H7 (cell line): ENCODE measurements at places on chromosomes 12 and 14.
A peak's percentile ranks its signal among the peaks of the same experiment; 100 is the strongest.

DNA sequence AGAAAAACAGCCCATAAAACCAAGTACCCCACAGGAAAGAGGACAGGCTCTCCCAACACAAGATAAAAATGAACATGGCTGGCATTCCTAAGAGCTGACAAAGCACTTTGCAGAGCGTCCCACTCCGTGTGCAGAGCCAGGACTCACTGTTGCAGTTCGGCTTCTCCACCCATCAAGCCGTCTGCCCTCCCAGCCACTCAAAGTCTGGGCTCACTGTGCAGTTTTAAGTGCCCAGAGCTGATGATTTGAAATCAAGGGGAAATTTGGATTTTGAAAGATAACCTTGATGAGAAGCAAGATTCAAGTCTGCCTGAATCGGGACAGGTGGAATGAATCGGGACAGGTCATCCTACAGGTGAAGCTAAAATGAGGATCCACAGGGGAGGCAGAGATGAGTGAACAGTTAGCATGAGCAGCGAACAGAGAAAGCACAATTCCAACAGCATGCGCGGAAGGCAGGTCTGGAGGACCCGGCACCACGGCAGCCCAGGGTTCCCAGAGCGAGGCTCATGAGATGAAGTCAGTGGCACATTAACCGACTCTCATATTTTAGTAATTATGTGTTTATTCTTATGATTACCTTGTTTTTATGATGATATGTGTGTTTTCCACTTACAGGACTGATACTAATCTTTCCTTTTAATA is 39.8 kb upstream of the GPR68 start:
- DNase-seq: no peak

DNA sequence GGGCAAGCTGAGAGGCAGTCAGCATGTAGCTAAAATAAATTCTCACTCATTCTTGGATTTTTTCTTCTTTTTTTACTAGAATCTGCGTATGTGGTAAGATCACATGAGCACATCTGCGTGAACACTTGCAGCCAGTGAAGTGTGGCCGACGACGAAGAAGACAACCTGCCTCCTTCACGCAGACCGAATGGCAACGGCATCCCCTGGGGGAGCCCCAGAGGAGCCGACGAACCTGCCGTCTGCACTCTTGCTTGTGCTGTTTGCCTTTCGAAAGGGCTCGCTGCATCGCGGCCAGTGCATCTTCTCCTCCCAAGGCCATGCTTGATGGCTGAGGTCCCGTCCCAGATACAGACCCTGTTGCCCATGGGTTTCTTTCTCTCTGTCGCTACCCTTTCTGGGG is 113.8 kb downstream of the KCNK10 start:
- DNase-seq: peak; percentile 33

- no peak for DNase-seq
Observed at GRCh38 chr14:77314539-77315457, 5.9 kb downstream of the POMT2 start.

- DNase-seq: no peak
Observed at GRCh38 chr12:5567016-5567725, 135.3 kb downstream of the NTF3 start.

- no peak for DNase-seq
Observed at GRCh38 chr14:68666236-68666635, 126.6 kb downstream of the ZFP36L1 start.

GRCh38 chr12:29270446-29270845 is 110.5 kb downstream of the ERGIC2 start:
- DNase-seq: no peak

GRCh38 chr14:105005929-105006830 is 14.7 kb downstream of the CDCA4 start:
- DNase-seq: peak; percentile 58

DNA sequence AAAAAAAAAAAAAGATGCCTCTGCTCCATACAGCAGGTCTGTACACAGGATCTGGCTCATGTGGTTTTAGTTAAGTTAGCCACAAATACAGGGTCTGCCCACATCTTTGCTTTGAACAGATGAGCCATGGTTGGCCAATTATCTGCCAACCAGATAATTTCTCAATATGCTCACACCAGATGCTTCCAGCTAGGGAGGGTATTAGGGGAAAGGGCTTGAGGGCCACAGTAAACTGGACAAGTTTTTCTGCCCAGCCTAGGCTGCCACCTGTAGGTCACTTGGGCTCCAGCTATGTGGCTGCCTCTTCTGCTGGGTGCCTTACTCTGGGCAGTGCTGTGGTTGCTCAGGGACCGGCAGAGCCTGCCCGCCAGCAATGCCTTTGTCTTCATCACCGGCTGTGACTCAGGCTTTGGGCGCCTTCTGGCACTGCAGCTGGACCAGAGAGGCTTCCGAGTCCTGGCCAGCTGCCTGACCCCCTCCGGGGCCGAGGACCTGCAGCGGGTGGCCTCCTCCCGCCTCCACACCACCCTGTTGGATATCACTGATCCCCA is 776 bp downstream of the RDH5 start:
- peak; percentile 81 for DNase-seq

DNA sequence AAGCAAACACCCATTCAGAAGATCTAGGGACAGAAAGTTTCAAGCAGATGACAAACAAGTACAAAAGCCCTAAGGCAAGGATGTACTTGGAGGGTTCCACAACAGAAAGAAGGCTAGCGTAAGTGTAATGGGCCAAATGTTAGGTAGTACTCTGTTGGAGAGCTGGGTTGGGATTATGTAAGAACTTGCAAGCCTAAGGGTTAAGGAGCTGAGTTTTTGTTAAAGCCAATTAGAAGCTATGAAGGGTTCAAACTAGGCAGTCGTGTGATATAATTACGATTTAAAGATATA is 41.4 kb downstream of the HECTD1 start:
- no peak for DNase-seq

GRCh38 chr14:105171004-105171673 is 2.6 kb upstream of the JAG2 start:
- no peak for DNase-seq

- DNase-seq: no peak
Observed at GRCh38 chr12:75227132-75227531, 17.5 kb upstream of the KCNC2 start.

GRCh38 chr14:31307198-31307597 is 99.6 kb upstream of the HECTD1 start:
- no peak for DNase-seq

GRCh38 chr12:45458238-45458637 is 242.3 kb downstream of the ANO6 start:
- no peak for DNase-seq

DNA sequence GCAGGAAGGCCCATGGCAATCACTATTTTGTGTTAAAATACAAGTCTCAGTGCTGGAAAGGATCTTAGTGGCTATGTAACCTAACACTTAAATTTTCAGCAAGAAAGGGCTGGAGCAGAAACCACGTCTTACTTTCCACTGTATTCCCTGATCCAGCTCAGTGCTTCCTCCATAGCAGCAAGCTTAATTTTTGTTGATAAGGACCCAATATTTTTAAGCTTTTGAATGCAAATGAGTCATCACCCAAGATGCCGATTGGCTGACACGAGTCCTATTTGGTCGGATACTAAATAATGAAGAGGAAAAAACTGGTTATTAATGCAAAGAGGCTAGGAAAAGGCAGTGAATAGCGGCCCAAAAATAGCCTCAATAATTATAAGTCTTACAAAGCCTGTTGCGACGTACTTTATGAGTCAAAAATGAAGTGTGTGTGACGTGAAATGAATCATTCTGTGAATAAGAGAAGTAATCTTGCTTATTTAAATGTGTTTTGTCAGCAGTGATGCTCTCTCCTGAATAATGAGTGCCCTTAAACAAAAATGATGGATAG is 46.9 kb upstream of the IGF1 start:
- no peak for DNase-seq

DNA sequence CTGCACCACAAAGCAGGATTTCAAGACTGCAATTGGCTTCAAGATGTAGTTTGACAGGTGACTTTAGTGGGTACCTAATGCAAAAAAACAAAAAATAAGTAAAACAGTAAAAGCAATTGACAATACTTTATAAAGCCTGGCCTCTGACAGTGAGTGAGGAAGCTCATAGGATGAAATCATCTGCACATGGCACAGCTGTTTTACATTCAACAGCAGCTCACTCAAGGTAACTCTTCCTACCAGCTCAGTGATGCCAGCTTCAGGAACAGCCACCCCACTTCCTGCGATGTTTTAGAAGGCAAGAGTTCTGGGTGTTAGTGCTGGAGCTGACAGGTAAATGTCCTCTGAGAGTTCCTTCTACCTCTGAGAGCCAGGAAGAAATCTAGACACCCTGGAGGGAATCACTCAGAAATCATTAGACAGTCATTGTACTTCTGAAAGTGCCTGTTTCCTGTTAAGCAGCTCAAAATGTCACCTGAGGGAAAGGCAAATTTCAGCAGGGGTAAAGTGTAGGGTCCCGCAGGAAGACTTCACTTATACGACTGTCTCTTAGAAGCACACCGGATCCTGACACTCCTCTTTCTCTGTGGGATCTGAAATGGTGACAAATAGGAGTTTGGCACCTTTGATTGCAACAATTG is 99.9 kb downstream of the FOXN3 start:
- no peak for DNase-seq

GRCh38 chr12:774051-774614 is 21.8 kb downstream of the WNK1 start:
- no peak for DNase-seq

- DNase-seq: no peak
Observed at GRCh38 chr14:30252783-30253674, 305.9 kb upstream of the G2E3 start.

DNA sequence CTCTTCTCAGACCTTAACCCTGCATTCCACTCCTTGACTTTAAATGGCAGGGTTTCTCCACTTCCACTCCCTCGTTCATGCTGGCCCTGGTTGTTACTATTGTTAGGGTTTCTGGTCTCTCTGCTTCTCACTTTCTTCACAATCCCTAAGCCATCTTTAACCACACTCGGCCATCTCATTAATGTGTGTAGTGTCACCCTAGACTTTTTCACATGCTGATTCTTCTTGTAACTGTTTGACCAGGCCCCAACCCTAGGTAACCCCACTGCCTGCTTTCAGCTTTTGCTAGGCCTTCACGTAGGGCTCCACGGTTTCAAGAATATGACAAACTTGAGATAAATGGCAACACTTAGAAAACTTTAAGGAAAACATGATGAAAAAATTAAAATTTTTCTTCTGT is 195.1 kb downstream of the IPO8 start:
- DNase-seq: no peak

DNA sequence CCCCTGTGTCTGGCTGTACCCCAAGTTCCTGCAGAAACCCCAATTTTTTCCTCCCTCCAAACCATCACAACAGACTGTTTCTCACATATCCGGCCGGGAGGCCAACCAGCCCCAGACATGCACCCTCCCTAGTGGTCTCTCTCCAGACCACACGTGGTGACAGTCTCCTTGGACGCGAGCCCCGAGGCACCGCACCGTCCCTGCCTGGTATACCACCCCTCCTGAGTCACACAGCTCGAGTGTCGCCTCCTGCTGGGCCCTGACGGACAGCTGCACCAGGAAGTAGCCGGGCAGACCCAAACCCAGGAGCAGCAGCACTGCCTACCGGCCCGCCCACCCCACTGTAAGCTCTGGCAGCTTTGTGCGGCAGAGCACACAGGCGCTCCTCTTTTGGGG is 97.4 kb downstream of the RFLNA start:
- peak; percentile 93 for DNase-seq

GRCh38 chr12:109458086-109458485 is 19.0 kb downstream of the KCTD10 start:
- no peak for DNase-seq

- no peak for DNase-seq
Observed at GRCh38 chr14:87264796-87265195, 728.2 kb downstream of the GALC start.

DNA sequence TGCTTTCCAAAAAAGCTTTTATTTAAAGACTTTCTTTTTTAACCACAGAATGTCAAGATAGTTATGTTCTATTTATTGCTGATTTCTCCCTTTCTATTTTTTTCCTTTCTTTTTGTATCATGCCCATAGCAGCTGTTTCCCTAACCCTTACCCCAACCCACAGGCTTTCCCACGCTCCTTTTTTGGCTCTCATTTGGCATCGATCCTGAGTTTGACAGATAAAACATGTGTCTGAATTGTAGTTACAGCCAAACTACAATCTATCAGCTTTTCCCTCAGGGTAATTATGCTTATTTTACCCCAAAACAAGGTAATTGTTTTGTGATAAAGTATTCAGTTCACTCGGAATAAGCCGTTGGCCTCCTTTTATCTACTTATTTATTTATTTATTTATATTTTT is 46.7 kb downstream of the PDE3A start:
- no peak for DNase-seq

DNA sequence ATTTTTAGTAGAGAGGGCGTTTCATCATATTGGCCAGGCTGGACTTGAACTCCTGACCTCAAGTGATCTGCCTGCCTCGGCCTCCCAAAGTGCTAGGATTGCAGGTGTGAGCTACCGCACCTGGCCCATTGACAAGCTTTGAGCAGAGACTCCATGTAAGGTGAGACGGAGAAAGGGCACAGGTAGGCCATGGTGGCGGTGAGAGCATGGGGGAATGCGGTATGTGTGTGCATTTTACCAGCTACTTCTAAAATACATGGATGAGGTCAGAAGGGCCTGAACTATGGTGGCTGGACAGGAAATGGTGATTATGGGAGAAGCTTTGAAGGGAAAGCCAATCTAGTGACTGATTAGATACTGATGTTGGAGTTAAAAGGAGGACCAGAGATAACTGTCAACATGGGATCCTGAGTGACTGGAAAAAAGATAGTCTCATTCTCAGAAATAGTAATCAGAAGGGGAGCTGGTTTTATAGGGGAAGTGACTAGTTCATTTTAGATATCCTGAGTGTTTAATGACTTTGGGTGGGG is 21.9 kb upstream of the PTPRB start:
- no peak for DNase-seq

DNA sequence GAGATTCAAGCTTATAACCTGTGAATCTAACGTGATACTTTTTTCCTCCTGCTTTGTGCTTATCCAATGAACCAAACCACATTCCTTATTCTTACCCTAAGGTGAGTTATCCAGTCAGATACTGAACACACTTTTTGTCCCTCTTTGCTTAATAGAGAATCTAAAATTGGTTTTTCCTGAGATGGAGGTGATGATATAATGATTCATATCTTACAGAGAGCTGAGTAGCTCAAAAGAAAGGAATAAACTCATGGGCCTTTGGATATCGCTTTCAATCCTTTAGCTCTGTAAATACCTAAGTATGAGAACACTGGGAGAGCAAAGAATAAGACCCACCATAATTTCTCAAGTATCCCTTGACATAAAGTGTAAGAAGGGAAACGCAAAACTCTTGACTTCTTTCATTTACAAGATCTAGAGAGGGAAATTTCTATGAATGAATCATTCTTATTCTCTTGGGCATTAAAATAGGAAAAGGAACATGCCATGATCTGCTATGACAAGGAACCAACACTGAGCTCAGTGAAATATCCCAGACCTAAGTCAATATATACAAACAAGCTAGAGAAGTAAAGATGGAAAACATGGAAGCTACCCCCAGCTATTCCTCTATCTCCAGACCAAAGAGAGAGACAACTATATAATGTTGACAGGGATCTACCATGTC is 81.8 kb upstream of the STAC3 start:
- no peak for DNase-seq
